Adrenal gland (tissue), 19 donors: ENCODE measurements at places on chromosomes 7 and 10.

DNA sequence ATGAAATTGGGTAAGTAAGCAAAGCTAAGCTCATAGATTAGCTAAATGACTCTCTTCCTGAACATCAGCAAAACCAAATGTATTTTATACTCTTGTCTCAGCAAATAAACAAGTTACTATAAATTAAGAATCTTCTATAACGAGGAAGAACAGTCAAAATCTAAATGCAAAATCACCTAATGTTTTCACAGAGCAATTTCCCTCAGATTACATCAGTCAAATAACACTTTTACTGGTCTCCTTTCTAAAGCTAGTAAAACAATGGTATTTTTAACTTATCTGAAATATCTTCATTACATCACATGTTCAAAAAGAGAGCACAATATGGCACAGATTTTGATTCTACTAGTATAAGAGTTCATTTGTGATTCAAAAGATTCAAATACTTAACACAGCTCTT is 16.5 kb upstream of the GPR22 start:
- no peaks in the 10 kb centered on the region for H3K36me3 ChIP-seq
- no peaks in the 10 kb centered on the region for H3K4me1 ChIP-seq
- DNase-seq = no peak
- H3K27ac ChIP-seq = no peak overlapping the region

- H3K4me3 ChIP-seq = no peak overlapping the region
- H3K36me3 ChIP-seq = no peaks in the 10 kb centered on the region
- no peak for DNase-seq
- no peaks in the 10 kb centered on the region for H3K27me3 ChIP-seq
- peaks cover 16% of the 10 kb centered on the region for H3K4me1 ChIP-seq
These were observed 6.8 kb upstream of the VSIR start for GRCh38 chr10:71780156-71780555.

- no peaks in the 10 kb centered on the region for H3K4me1 ChIP-seq
- no peaks in the 10 kb centered on the region for H3K36me3 ChIP-seq
- H3K4me3 ChIP-seq = no peak overlapping the region
- no peak overlapping the region for H3K27ac ChIP-seq
- DNase-seq = no peak
These were observed 111.5 kb upstream of the ADAM12 start for GRCh38 chr10:126499744-126500143.

GRCh38 chr10:111837985-111838384 is 345.6 kb downstream of the GPAM start:
- H3K36me3 ChIP-seq = no peaks in the 10 kb centered on the region
- no peaks in the 10 kb centered on the region for H3K4me1 ChIP-seq
- no peak for DNase-seq
- H3K27me3 ChIP-seq = no peaks in the 10 kb centered on the region
- H3K4me3 ChIP-seq = no peak overlapping the region
- no peak overlapping the region for H3K27ac ChIP-seq

GRCh38 chr7:142598297-142598696 is 151.0 kb upstream of the PRSS1 start:
- H3K4me3 ChIP-seq = no peak overlapping the region
- no peaks in the 10 kb centered on the region for H3K36me3 ChIP-seq
- no peak for DNase-seq
- H3K27me3 ChIP-seq = no peaks in the 10 kb centered on the region

GRCh38 chr10:97179731-97180362 is 5.9 kb downstream of the SLIT1 start:
- H3K27me3 ChIP-seq = peaks cover 5% of the 10 kb centered on the region
- H3K4me3 ChIP-seq = no peak overlapping the region
- no peak for DNase-seq
- no peaks in the 10 kb centered on the region for H3K36me3 ChIP-seq

GRCh38 chr10:100019787-100020141 is 10.0 kb upstream of the DNMBP start:
- DNase-seq = no peak
- H3K4me3 ChIP-seq = no peak overlapping the region
- H3K36me3 ChIP-seq = no peaks in the 10 kb centered on the region
- no peaks in the 10 kb centered on the region for H3K4me1 ChIP-seq
